Prostate gland (tissue), 2 donors: ENCODE measurements at places on chromosomes 7 and 10. TPM values are rescaled to one million over a fixed set of nuclear protein-coding genes. Genes with fewer than 3 reads are reported as not detected.

- DNase-seq, result no peak
- H3K4me1 ChIP-seq, result no peaks in the 10 kb centered on the region
- no peak overlapping the region for H3K4me3 ChIP-seq
- no peak overlapping the region for H3K27ac ChIP-seq
These were observed 221.7 kb downstream of the CDK14 start for GRCh38 chr7:90817846-90818245.

- no peak overlapping the region for H3K27ac ChIP-seq
- H3K36me3 ChIP-seq, result no peaks in the 10 kb centered on the region
- H3K4me3 ChIP-seq, result no peak overlapping the region
- H3K27me3 ChIP-seq, result no peaks in the 10 kb centered on the region
- H3K4me1 ChIP-seq, result no peaks in the 10 kb centered on the region
- no peak for DNase-seq
These were observed 251.0 kb downstream of the TFEC start for GRCh38 chr7:115779561-115779960.

- H3K27me3 ChIP-seq, result no peaks in the 10 kb centered on the region
- no peak for DNase-seq
- H3K4me3 ChIP-seq, result no peak overlapping the region
- H3K27ac ChIP-seq, result no peak overlapping the region
These were observed 261.7 kb upstream of the TCERG1L start for GRCh38 chr10:131573256-131573655.

- H3K4me3 ChIP-seq, result no peak overlapping the region
- H3K36me3 ChIP-seq, result no peaks in the 10 kb centered on the region
- no peaks in the 10 kb centered on the region for H3K27me3 ChIP-seq
- no peak overlapping the region for H3K27ac ChIP-seq
- DNase-seq, result no peak
- H3K4me1 ChIP-seq, result peaks cover 3% of the 10 kb centered on the region
These were observed 19.7 kb upstream of the LFNG start for GRCh38 chr7:2499719-2500430.

DNA sequence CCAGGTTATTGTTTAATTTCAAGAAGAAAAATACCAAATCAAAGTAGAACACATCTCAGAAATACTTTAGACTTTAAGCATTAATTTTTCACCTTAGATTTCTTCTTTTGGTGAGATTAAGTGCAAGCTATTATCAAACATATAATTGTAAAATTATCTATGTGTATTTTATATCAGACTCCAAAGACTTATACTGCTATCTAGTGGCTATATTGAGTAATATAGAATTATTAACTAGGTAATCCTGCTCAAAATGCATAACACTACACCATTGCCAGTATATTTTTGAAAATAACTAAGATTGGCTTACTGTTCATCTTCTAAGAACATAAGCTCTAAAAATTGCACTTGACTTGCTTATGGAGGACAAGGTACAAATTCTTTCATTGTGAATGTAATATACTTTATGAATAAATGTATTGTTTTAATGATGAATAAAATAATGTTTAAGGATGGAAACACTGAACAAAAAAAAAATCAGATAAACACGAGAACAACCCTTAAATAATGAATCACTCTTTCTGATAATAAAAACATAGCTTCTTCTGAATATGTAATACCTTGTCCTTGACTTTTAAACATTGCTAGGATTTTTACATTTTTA is 86.7 kb upstream of the GNAI1 start:
- no peaks in the 10 kb centered on the region for H3K27me3 ChIP-seq
- no peak overlapping the region for H3K4me3 ChIP-seq
- no peak for DNase-seq
- H3K27ac ChIP-seq, result no peak overlapping the region
- no peaks in the 10 kb centered on the region for H3K4me1 ChIP-seq
- no peaks in the 10 kb centered on the region for H3K36me3 ChIP-seq

- no peak overlapping the region for H3K4me3 ChIP-seq
- H3K4me1 ChIP-seq, result peaks cover 3% of the 10 kb centered on the region
- H3K27ac ChIP-seq, result no peak overlapping the region
- H3K27me3 ChIP-seq, result no peaks in the 10 kb centered on the region
These were observed 605.8 kb upstream of the MGMT start for GRCh38 chr10:128861018-128861901.

DNA sequence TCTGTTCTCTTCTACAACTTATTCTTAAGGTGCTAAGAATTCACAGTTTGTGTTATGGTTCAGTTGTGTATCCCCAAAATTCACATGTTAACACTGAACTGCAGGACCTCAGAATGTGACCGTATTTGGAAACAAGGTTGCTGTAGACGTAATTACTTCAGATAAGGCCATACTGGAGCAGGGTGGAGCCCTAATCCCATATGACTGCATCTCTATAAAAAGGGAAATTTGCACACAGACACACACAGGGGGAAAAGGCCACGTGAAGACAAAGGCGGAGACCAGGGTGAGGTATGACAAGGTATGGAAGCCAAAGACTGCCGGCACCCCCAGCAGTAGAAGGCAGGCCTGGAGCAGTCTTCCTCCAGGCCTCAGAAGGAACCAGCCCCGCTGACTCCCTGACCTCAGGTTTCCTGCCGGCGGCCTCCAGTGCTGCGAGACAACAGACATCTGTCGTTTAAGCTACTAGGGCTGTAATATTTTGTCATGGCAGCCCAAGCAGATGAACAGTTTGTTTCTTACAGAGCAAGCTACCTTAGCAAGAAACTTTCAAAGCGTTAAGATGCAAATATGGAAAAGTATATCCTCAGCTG is 98.7 kb downstream of the PROSER2 start:
- H3K36me3 ChIP-seq, result peaks cover 15% of the 10 kb centered on the region
- no peaks in the 10 kb centered on the region for H3K4me1 ChIP-seq
- H3K27ac ChIP-seq, result no peak overlapping the region
- DNase-seq, result no peak

DNA sequence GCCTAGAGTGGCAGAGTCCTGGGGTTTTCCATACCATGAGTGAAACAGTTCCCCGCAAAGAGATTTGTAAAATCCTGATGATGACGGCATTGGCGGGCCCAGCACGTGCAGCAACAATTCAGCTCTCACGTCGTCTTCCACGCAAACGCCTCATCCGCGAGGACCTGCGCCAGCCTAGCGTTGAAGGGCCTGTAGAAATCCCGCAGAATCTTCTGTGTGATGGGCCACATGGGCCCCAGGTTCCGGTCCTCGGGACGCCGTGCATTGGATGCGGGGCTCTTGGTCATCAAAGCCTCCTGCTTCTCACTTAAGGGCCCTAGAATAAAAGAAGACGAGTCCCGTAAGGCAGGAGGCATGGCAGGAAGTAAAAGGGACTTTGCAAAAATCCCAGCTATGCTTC is 83.4 kb downstream of the CHST15 start:
- H3K36me3 ChIP-seq, result no peaks in the 10 kb centered on the region
- no peak overlapping the region for H3K27ac ChIP-seq
- no peak for DNase-seq
- no peaks in the 10 kb centered on the region for H3K4me1 ChIP-seq
- no peak overlapping the region for H3K4me3 ChIP-seq
- H3K27me3 ChIP-seq, result no peaks in the 10 kb centered on the region

Gene TRIM74
- 1.7 TPM for total RNA-seq

Gene TMEM213
- 0.55 TPM for total RNA-seq

Gene PTPRZ1
- total RNA-seq, result 1.4 TPM

Gene AGMO
- 13.5 TPM for total RNA-seq

Gene ASZ1
- total RNA-seq, result 6.1 TPM

Gene COL17A1
- 47.6 TPM for total RNA-seq

Gene SP8
- 7.4 TPM for total RNA-seq
